Aorta (tissue), 5 donors: ENCODE measurements at places on chromosomes 12 and 14. TPM values are rescaled to one million over a fixed set of nuclear protein-coding genes. Genes with fewer than 3 reads are reported as not detected.

SYNDIG1L gene
- 1.2 TPM for total RNA-seq

HOXC11 gene
- total RNA-seq: 4.1 TPM

CEBPE gene
- total RNA-seq: 0.33 TPM

MYO1H gene
- total RNA-seq: not detected

CAPZA3 gene
- not detected for total RNA-seq

ASCL1 gene
- not detected for total RNA-seq
